NCI-H187 (cell line): ENCODE measurements at places on chromosomes 6 and 20.

- no peak for DNase-seq
These were observed 186.1 kb downstream of the UNC5CL start for GRCh38 chr6:40852779-40853373.

- DNase-seq = no peak
These were observed 100.5 kb upstream of the EDN1 start for GRCh38 chr6:12189661-12190060.

DNA sequence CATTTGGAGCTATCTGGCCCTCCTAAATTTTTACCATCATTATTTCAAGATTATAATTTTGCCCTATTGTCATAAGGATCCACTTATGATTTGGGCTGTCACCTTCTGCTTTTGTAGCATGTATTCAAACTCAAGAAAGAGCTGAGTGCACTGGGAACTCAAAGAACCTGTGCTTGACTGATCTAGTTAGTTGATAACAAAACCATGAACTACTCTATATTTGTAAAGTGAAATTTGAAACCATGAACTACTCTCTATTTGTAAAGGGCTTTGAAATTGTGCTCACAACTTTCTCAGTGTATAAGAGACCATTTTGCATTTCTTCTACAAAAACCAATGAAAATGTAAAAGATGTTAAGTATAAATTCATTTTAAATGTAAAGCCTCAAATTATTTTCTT lies 77.5 kb upstream of the POPDC3 start:
- no peak for DNase-seq

DNA sequence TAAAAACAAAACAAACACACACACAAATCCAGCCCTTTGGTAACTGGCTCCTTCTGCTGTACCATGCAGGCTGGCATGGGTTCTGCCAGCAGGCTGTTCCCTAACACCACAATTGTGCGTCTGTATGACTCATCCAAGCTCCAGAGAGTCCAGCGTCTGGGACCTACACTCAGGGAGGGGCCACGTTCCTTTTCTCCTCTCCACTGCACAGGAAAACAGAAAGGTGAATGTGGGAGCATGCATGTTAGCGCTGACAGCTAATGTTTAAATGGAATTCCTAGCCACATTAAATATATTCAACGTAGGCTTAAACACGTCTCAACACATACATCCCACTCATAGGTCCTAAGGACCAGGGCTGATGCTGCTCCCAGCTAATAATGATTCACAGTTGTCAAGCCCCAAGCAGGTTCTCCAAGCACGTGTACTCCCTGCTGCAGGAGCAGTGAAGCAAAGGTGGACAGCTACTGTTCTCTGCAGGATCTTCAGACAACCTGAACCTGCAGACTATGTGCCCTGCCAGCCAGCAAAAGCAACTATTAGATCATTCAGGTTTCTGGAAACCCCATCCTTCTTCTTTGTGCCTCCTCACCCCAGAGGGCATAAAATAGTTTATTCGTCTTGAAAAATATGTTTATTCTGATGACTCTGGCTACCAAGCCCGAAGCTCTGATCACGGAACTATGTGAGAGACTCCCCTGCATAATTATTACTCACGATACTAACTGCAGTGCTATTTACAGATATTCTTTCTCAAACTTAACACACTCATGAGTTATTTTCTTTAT lies 20.9 kb downstream of the MAP1LC3A start:
- no peak for DNase-seq

DNA sequence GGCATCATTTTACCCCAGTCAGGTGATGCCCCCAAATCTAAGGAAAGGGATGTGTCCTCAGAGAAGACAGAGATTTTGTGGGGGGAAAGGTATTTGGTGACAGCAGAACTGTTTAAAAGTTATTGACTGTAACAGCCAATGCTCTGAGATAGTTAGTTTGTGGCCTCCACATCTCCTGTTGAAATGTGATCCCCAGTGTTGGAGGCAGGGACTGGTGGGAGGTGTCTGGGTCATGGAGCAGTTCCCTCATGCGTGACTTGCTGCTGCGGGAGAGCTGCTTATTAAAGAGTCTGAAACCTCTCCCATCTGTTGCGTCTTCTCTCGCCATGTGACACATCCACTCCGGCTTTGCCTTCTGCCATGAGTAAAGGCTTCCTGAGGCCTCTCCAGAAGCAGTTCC lies 282.8 kb upstream of the FOXQ1 start:
- no peak for DNase-seq

DNA sequence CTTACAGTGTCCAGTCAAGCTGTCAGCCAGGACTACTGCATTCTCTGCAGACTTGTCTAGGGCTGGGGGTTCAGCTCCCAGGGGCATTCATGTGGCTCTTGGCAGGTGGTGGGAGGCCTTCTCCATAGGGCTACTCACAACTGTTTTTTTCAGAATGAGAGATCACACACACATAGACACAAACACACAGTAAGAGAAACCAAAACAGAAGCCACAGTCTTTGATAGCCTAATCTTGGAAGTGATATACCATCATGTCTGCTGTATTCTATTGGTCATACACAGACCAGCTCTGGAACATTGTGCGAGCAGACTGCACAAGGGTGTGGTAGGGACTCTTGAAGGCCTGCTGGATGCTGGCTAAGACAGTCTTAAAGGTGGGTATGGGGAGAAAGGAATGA lies 13.5 kb downstream of the TMEM170B start:
- no peak for DNase-seq

DNA sequence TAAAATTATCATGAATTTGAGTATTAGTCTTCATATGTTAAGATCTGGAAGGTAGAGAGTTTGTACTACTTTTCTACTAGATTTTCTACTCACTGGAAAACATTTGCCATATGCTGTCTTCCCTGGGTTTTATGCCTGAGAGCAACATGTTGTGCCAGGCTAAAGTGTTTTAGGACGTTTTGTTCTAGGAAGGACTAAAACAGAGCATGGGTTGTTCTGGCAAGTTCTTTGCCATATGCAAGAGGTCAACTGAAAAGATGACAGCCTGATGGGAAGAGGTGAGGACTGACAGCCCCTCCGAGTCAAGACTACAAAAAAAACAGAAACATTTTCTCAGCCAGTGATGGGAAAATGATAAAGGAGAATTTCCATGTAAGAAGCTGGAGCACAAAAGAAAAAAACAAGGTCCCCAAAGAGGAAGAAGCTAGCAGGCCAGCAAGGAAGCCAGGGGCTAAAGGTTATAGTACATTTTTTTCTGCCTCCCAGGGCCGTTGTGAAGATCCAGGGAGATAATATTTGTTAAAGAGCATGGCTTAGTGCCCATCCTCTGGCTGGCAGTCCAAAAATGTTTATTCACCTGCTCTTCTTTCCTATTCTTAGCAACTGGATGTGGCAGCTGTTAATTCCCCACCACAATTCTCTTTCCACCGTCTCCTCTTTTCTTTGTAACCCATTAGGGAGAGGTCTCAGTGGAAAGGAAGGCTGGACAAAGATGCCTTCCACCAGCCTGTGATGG lies 7.8 kb downstream of the SCGN start:
- no peak for DNase-seq

GRCh38 chr6:97399208-97399607 lies 116.2 kb upstream of the MMS22L start:
- DNase-seq = no peak

- peak; percentile 57 for DNase-seq
These were observed 368.9 kb downstream of the LAMA2 start for GRCh38 chr6:129251669-129252376.

GRCh38 chr20:32914031-32914430 lies 55.3 kb downstream of the EFCAB8 start:
- no peak for DNase-seq

DNA sequence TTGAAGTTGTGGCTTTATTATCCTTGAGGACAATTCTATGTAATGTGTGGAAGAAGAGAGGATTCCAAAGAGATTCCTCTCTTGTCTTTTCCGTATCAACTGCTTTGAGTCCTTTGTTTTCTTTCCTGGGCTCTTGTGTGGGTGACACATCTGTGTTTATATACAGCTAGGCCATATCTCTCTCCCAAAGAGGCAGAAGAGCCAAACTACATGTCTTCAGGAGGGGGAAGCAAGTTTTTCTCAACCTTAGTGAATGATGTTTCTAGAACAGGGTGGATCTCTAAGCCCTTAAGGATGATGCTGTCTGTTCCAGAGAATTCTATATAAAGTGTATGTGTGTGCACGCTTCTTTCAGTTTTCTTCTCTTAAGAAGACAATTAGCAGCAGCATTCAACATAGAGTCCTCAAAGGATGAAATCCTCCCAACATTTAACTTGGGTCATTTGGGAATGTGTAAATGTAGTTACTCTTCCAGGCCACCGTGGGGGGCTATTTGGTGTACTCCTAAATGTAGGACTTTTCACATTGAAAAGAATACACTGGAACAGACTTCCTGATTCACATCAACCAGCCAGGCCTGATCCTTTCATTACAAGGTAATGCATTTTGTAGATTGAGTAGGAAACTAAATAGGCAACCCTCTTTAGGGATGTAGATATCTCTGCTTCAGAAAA lies 92.8 kb upstream of the EEF1E1 start:
- no peak for DNase-seq

- DNase-seq = no peak
These were observed 236.4 kb upstream of the ASCC3 start for GRCh38 chr6:101117393-101118135.

- DNase-seq = no peak
These were observed 73.1 kb downstream of the TPBG start for GRCh38 chr6:82436740-82437139.

DNA sequence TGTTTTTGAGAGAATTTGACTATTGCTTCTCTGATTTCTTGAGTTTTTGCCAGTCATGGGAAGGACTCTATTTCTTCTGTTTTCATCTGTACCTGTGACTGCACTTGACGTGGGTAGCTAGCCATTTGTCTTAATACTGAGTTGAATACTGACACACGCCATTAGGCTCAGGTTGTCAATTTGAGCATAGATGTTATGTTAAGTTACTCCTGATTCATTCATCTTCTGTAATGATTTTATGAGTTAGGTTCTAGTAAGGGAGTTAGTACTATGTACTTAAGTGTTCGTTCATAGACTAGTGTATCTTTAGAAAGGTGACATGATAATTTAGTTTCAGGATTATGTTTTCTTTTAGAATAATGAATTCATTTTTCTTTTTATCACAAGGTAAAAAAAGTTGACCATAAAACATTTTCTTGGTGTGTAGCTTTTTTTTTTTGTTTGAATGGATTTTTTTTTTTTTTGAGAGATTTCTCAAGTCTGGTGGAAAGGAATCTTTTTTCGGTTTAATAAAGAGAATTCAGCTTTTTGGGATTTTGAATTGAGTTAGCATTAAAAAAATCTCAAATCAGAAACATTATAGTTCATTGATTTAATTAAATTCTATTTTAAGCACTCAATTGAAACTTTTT lies 1.7 kb downstream of the AFDN start:
- no peak for DNase-seq
